Spinal cord (tissue), 10 donors: ENCODE measurements at places on chromosomes 1 and 21.

DNA sequence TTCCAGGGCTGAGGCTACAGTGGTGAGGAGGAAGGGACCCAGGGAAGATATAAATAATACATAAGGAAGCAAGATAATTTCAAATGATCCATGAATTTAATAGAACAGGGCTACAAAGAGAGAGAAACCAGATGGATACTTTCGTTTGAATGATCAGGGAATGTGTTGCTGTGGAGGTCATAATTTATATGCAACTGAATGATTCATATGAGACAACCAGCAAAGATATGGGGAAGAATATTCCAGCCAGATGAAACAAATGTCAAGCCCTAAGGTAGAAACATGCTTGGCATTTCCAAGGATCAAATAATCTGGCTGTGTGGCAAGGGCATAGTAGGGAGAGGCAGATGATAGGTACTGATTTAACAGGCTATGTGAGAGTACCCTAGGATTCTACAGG lies 84.8 kb upstream of the ZC3H11B start:
- no peak overlapping the region for H3K27ac ChIP-seq
- no peak overlapping the region for H3K4me3 ChIP-seq
- H3K4me1 ChIP-seq = no peaks in the 10 kb centered on the region
- no peaks in the 10 kb centered on the region for H3K36me3 ChIP-seq

- DNase-seq = peak; percentile 86
- H3K27ac ChIP-seq = peak overlapping the region; percentile 54
- H3K4me3 ChIP-seq = no peak overlapping the region
- no peaks in the 10 kb centered on the region for H3K27me3 ChIP-seq
- H3K36me3 ChIP-seq = peaks cover 44% of the 10 kb centered on the region
- peaks cover 23% of the 10 kb centered on the region for H3K4me1 ChIP-seq
Observed at GRCh38 chr1:160219062-160219929, 14.1 kb downstream of the PEA15 start.

DNA sequence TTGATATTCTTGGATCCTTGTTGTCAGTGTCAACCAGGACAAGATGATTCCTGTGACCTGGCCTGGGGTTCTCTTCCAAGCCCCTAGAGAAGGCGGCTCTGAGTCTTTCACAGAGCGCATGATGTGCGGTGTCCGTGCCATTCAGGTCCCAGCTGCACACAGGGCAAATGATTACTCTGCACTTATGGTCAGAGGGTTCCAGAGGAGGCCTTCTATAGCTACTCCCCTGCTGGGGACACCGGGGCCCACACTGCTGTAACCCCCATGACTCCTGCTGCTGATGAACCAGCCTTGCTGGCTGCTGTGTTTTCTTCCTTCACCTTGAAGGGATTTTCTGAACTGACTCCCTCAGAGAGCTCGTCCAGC lies 1.5 kb downstream of the PTGFRN start:
- H3K27me3 ChIP-seq = no peaks in the 10 kb centered on the region
- H3K4me3 ChIP-seq = peak overlapping the region; percentile 69
- no peaks in the 10 kb centered on the region for H3K36me3 ChIP-seq
- H3K4me1 ChIP-seq = peaks cover 35% of the 10 kb centered on the region

DNA sequence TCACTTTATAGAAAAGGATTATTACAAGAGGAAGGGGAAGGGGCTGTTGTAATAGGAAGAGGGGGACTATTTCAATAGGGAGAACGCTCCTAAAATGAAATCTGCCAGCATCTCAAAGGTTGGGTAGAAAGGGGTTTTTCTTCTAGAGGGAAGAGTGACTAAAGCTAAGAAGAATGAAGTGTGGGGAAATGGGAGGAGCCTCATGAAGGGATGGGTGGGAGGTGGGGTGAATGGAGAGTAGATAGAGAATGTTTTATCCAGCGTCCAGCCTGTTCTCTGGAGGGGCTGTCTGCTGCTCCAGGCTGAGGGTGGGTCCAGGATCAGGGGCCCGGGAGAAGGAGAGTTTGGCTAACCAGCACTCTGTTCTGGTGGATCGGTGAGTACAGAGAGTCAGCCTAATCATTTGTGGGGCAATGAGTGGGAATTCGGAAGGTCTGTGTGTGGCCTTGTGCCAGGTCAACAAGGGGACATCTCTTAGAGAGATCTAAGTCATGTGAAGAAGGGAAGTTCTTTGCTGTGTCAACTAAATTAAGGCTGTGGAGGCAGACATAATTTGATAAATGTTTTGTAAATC lies 25.2 kb downstream of the VN1R5 start:
- no peaks in the 10 kb centered on the region for H3K4me1 ChIP-seq
- H3K4me3 ChIP-seq = no peak overlapping the region
- no peaks in the 10 kb centered on the region for H3K36me3 ChIP-seq

DNA sequence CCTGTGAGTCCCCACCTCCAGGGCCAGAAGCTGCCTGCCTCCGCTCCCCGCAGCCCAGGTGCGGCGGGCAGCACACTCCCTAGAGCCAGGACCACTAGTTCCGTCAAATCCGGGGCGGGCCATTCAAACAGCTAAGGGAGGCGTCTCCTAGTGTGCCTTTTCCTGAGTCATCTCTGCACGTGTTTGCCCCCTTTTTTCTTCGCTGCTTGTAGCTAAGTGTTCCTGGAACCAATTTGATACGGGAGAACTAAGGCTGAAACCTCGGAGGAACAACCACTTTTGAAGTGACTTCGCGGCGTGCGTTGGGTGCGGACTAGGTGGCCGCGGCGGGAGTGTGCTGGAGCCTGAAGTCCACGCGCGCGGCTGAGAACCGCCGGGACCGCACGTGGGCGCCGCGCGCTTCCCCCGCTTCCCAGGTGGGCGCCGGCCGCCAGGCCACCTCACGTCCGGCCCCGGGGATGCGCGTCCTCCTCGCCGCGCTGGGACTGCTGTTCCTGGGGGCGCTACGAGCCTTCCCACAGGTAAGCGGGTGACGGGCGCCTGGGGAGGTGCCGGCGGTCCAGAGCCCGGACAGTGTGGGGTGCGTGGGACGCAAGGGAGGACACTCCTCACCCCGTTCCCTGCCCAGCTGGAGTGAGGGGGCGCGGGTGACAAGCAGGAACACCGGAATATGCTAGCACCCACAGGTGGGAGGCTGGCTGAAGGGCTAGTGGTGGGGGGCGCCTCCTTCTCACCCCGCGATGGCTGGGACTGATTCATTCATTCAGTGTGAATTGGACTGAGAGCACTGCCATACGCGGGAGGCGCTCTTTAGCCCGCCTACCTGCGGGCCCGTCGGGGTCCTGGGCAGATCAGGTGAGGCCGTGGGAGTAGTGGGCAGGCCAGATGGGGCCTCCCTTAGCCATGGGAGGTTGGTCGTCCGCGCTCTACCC lies at the start of gene TNFRSF8:
Gene TNFRSF8 (plus strand): TSS at position 163 of the 932 bp plus-strand sequence. CDS start 296 bp downstream, at position 459.
- no peak within 1 kb of the TSS for H3K4me3 ChIP-seq
- no peak within 1 kb of the TSS for H3K27ac ChIP-seq
- no peaks in the 10 kb centered on the region for H3K36me3 ChIP-seq
- no peak for DNase-seq
- H3K27me3 ChIP-seq = peaks cover 44% of the 10 kb centered on the region

DNA sequence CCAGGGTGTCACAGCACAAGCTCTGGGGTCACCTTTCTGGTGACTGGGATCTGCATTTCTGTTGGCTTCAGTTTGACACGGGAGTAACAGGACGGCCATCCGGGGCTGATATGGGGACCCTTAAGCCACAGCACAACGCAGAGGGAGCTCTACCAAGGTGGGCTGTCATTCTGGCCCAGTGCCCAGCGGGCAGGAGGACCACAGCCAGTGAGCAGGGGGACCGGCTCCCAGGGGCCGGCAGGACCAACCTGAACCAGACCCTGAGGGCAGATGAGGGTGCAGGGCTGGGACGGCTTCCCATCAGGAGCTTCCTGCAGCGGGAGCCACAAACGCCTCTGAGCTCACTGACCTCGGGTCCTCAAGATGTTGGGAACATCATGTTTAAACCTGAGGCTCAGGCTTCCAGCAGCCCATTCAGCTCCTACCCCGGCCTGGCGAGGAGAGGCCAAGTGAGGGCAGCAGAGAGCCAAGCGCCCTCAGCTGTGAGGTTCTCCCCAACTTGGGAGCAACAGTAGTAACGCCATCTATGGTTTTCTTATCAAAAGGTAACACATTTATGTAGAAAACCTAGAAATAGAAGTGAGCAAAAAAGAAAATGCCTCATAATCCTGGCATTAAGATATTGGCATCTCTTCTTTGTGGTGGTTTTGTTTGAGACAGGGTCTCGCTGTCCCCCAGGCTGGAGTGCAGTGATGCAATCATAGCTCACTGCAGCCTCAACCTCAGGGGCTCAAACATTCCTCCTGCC lies 26.8 kb downstream of the TMEM201 start:
- H3K4me1 ChIP-seq = peaks cover 15% of the 10 kb centered on the region
- H3K27ac ChIP-seq = no peak overlapping the region
- H3K27me3 ChIP-seq = no peaks in the 10 kb centered on the region

- peaks cover 2% of the 10 kb centered on the region for H3K27me3 ChIP-seq
- no peak for DNase-seq
- peaks cover 7% of the 10 kb centered on the region for H3K4me1 ChIP-seq
Observed at GRCh38 chr1:24277420-24278169, 41.6 kb upstream of the GRHL3 start.

DNA sequence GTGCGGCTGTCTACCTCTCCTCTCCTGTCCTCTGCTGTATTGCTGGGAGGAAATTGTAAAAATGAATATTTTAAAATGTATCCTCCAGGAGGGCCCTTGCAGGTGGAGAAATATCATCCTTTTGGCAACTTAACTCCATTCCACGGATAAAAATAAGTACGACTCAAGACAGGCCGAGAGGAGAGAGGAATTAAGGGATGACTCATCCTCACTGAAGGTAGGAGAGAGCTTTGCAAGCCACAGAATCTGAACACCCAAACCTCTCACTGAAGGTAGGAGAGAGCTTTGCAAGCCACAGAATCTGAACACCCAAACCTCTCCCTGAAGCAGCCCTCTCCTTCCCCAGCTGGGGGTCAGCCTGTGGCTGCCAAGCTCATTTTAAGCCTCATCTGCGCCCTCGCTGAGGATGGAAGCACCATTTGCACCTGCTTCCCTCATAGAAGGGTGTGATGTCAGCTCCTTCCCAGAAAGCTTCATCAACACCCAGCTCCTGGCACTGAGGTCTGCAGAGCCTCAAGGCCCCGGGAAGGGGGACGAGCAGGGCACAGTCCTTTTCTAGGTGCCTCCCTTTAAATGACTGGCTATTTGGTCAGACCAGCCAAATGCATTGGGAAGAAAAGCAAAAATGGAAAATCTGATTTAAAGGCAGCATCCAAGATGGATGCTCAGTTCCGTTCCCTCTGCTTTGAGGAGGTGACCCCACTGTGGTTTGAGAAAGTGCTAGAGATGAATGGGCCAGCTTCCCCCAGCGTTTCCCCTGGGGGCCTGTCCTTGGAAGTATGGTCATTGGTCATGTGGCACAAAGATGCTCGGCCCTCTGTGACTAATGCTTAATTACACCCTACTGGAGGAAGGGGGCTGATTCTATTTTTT lies 12.9 kb upstream of the SELENON start:
- DNase-seq = no peak
- peaks cover 27% of the 10 kb centered on the region for H3K4me1 ChIP-seq
- H3K27ac ChIP-seq = no peak overlapping the region
- H3K4me3 ChIP-seq = no peak overlapping the region
- peaks cover 13% of the 10 kb centered on the region for H3K36me3 ChIP-seq
- no peaks in the 10 kb centered on the region for H3K27me3 ChIP-seq

DNA sequence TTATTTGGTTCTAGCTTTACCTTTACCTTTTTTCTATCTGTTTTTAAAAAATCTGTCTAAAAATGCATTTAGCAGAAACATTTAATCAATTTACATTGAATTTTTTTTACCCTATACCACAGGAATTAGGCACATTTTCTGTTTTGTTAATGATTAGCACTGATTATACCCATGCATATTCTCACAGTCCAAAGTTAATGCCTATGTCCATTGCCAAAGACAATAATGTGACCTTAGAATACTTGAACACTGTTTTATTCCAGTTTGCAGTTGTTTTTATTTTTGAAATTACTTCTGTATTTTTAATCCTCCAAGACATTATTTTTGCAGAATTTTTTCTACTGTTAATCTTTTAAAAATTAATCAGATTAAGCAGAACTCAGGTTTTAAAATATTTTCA lies 11.0 kb upstream of the AMY2B start:
- no peak overlapping the region for H3K27ac ChIP-seq
- no peak for DNase-seq
- no peaks in the 10 kb centered on the region for H3K4me1 ChIP-seq
- H3K36me3 ChIP-seq = peaks cover 3% of the 10 kb centered on the region

GRCh38 chr1:75202751-75203150 lies 68.6 kb downstream of the LHX8 start:
- H3K27ac ChIP-seq = no peak overlapping the region
- H3K4me1 ChIP-seq = no peaks in the 10 kb centered on the region
- H3K27me3 ChIP-seq = no peaks in the 10 kb centered on the region
- no peak overlapping the region for H3K4me3 ChIP-seq

DNA sequence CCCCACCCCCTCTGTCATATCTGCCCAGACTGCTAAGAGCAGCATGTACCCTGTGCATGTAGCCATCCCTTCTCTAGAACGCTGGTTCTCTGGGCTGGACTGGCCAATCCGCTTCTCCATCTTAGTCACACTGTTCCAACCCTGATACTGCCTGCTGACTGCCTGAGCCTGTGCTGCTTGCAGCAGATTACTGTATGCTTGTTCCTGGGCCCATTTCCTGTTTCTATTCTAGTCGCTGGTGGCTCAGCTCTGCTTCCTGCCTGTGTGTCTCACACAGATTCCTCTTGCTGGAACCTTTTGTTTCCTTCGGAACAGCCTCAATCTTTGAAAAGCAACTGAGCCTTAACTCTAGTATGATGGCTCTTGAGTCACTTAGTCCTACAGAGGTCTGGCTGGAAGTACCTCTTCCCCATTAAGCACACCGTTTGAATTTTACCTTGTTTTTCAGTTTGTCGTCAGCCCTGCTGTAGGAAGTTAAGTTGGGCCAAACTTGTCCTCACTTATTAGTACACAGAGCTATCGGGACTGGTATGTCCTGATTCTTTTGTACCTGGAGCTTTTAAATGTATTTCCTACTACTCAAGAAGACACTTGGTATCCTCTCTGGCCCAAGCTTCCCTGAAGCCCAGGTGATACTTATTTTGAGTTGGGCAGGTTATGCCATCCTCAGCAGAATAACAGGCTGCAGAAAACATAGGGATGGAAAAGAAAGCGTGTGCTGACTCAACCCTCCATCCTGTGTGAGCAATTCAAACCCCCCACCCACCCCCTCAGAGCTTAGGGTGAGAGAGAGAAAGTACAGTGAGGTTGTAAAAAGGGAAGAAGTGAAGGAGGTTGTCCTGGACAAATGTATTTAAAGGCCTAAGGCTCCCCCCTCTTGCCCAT lies 43.4 kb upstream of the PIGV start:
- H3K4me1 ChIP-seq = peaks cover 12% of the 10 kb centered on the region
- peaks cover 48% of the 10 kb centered on the region for H3K36me3 ChIP-seq
- no peaks in the 10 kb centered on the region for H3K27me3 ChIP-seq
- H3K4me3 ChIP-seq = no peak overlapping the region

- no peak for DNase-seq
- peak overlapping the region; percentile 26 for H3K4me3 ChIP-seq
- no peaks in the 10 kb centered on the region for H3K36me3 ChIP-seq
- no peak overlapping the region for H3K27ac ChIP-seq
- H3K4me1 ChIP-seq = peaks cover 31% of the 10 kb centered on the region
Observed at GRCh38 chr1:47439017-47439818, 1.4 kb downstream of the FOXD2 start.

- H3K27me3 ChIP-seq = no peaks in the 10 kb centered on the region
- H3K27ac ChIP-seq = no peak overlapping the region
- DNase-seq = no peak
- H3K4me1 ChIP-seq = no peaks in the 10 kb centered on the region
- H3K36me3 ChIP-seq = no peaks in the 10 kb centered on the region
Observed at GRCh38 chr1:172845371-172845770, 186.5 kb downstream of the FASLG start.

- peaks cover 34% of the 10 kb centered on the region for H3K36me3 ChIP-seq
- H3K4me3 ChIP-seq = no peak overlapping the region
- peaks cover 3% of the 10 kb centered on the region for H3K4me1 ChIP-seq
Observed at GRCh38 chr1:160344936-160345335, 1.8 kb downstream of the NCSTN start.
